ENCODE measurements at places on chromosomes 3 and 15. TPM values are rescaled to one million over a fixed set of nuclear protein-coding genes. Genes with fewer than 3 reads are reported as not detected.

DNA sequence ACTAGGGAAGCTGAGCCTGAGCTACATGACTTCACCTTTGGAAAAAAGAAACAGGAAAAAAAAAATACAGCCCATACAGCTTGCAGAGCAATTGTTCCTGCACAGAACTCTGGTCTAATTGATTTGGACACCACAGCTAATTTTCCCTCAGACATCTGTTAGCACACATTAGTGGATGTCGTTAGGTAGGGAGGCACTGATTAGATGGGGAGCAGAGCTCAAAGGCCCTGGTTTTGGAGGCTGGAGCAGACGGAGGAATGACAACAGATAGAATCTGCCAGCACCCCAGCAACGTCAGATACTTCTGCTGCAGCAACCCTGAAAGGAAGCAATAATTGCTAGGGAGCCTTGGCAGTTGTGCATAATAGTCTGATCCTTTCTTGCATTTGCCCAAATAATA, 398.9 kb downstream of the LSAMP start:
- DNase-seq, result no peak

GRCh38 chr3:173411375-173411973, 13.9 kb downstream of the NLGN1 start:
- no peak for DNase-seq

GRCh38 chr3:18892756-18893155, 255.6 kb upstream of the KCNH8 start:
- no peak for DNase-seq

GRCh38 chr3:153429821-153430220, 267.8 kb downstream of the RAP2B start:
- no peak for DNase-seq

DNA sequence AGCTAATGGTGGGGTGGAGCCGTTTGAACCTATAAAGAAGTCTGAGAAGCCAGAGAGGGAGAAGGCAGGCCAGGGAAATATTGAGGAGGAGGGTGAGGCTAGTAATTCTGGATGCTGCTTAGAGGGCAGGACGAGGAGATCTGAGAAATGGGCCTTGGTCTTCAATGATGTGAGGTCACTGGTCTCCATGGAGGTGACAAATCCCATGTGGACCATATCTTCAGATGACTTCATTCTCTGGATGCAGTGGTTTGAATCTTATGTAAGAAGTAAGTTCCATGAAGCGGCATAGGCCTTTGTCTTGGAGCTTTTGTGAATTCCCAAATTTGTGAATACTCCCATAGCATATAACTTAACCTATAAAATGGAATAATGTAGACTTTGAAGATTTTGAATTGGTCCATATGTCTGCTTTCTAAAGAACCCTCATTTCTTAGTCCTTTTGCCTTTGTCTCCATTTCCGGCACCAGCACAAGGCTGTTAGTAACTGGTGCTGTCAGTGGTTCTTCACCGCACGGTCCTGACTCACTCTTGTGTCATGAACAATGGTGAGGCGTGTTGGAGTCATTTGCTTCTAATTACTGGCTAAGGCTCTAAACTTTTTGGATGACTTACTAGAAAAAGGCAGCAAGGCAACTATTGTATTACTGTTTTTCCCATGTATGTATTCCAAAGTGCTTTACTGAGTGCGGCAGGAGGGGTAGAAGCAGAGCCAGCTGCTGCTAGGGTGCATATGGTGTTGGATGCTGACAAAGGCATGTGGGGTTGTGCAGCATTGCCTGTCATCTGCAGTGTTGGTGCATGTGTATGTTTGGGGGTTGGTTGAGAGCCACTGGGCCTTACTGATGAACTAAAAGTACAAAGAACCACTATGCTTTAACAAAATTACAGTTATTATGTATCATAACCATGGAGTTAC, 279.3 kb upstream of the C2CD4B start:
- DNase-seq, result peak; percentile 7

DNA sequence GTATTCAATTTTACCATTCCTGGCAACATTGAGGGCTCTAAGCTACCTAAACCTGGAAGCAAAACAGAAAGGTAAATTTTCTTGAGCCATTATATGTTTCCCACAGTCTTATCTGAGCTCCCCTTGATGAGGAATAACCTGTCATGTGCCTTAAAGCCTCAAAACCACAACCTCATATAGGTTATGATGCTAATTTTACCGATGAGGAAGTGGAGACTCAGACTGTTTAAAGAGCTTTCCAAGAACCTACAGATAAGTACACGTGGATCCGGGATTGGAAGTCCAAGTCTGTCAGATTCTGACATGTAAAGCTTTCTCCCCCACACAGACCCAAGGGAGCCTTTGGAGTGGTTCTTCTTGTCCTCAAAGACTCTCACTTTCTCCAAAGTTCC, 140.5 kb downstream of the SEMA6D start:
- no peak for DNase-seq

DNA sequence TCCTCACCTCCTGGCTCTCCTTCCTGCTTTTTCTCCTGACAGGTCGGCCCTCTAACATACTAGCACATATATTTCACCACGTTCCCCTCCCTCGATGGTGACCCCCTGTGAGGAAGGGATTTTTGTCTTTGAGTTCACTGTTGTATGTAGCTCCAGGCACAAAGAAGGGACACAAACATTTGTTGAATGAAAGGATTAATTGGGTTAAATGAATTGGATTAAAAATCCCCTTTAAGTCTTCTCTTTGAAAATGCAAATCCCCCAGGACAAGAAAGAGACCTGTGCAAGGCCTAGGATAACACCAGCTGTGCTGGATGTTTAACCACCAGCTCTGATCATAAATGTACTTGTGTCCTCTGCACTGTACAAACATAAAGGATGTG, 3.3 kb downstream of the CALML4 start:
- DNase-seq, result no peak

DNA sequence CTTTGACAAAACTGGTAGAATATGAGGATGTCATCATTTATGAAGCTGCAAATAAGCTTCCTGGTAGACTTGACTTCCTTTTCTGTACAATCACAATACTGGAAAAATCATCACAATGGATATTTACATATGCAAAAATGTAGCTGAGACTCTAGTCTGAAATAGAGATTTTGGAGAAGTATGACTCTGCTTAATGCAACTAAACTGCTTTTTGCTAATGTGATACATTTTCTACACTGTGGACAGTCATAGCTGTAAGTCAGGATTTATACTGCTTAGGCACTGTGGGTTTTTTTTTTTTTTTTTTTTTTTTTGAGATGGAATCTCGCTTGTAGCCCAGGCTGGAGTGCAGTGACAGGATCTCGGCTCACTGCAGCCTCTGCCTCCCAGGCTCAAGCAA, 34.5 kb upstream of the ST3GAL6 start:
- no peak for DNase-seq

DNA sequence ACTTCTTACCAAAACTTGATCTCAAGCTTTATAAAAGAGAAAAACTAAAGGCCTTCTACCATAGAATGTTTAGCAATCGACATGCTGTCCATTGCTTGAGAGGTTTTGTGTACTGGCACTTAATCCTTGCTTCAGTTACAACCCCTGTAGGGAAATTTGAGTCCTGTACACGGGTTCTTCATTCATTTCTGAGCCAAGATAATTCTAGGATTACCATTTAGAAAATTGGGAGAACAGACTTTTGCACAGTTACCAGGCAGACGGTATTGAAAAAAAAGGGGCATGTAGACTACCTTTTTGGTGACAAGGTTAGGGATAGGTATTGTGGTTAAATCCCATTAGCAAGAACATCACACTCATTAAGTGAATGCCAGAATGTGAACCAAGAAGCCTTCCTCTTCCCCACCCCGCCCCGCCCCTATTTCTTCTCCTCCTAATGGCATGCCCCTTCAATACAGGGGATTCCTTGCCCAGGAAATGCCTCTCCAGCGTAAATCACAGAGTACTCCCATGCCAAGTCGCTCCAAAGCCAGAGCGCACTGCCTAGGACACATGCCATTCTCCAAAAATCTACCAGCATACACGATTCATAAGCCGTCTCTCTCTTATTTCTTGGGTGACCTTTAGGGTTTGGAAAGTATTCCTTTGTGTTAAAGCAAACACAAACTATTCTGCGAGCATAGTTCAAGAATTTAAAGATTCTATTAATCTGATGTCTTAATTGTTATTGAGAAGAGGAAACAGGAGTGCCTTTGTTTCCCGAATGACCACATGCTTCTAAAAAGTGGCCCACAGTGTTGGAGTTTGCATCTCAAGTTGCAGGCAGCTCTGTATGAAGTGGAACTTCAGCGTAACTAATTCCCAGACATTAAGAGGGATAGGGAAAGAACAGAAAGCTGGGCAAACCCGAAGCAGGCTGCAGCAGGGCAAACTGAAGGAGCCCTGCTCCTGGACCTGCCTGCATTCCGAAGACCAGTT, 164.0 kb upstream of the NR2F2 start:
- DNase-seq, result no peak

DNA sequence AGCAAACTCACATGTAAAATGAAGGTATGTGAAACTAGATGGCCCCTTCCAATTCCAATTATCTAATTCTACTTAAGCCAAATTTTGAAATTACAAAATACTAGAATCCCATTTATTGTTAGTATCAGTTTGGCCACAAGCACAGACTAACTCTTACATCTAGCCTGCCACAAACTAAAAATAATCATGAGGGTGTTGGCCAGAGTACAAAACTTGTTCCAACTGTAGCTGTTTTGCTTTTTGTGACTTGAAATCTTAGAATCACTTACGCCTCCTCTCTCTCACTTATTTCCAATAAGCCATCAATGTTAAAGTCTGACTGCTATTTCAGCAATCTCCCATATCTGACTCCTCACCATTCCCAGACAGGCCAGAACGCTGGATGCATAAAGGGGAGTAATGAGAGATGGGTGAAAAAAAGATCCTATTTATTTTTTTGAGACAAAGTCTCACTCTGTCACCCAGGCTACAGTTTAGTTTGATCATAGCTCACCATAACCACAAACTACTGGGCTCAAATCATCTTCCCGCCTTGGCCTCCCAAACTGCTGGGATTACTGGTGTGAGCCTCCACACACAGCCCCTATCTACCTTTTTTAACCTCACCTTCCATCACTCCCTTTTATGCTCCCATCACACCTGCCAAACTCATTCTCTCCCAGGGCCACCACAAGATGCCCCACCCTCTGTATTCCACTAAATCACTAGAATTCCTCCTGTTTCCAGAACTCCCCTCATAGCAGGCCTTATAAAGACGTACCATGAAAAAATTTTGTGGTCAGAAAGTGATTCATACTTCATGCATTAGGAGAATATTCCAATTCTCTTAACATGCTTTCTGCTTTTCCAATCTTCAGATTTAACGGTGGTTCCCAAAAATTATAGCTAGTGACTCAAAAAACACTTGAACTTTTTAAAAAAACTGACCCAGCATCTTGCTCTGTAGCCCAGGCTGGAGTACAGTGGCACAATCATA, 36.5 kb downstream of the ATOSA start:
- no peak for DNase-seq

DNA sequence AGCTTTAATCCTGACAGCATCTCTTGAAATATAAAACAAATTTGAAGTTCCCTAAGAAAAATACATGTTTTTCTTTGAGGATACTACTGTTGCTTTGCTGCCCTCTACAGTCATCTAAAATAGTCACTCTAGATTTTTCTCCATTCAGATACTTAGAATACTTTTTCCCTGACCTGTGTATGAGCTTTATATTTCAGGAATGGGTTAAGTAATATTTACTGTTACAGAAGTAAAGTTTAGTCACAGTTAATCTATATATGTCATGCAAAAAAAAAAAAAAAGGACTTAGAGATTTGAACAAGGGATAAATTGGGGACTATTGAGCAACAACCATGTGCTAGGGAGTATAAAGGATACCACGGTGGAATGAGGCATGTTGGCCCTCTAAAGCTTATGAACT, 8.8 kb downstream of the NECTIN3 start:
- DNase-seq, result peak; percentile 23

GRCh38 chr3:18250991-18251390, 174.1 kb downstream of the SATB1 start:
- DNase-seq, result no peak

- DNase-seq, result no peak
Observed at GRCh38 chr3:196985298-196985697, 16.7 kb upstream of the PIGZ start.

DNA sequence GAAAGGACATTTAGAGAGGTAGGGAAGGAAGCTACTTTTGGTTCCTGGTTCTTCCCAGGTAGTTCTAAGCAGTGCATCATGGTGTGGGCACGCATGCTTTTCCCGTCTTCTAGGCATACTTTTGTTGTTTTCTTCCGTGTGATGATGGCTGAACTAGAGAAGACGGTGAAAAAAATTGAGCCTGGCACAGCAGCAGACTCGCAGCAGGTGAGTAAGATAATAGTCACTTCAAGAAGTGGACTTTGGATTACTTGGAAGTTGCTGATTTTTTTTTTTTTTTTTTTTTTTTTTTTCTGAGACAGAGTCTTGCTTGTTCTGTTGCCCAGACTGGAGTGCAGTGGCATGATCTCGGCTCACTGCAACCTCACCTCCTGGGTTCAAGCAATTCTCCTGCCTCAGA, 17.9 kb downstream of the FANCD2OS start:
- no peak for DNase-seq

GRCh38 chr15:75153087-75153486, 48.6 kb upstream of the C15orf39 start:
- no peak for DNase-seq

- DNase-seq, result no peak
Observed at GRCh38 chr15:42150219-42150970, 6.0 kb downstream of the PLA2G4F start.

- DNase-seq, result no peak
Observed at GRCh38 chr3:87468938-87469337, 192.6 kb upstream of the POU1F1 start.

DNA sequence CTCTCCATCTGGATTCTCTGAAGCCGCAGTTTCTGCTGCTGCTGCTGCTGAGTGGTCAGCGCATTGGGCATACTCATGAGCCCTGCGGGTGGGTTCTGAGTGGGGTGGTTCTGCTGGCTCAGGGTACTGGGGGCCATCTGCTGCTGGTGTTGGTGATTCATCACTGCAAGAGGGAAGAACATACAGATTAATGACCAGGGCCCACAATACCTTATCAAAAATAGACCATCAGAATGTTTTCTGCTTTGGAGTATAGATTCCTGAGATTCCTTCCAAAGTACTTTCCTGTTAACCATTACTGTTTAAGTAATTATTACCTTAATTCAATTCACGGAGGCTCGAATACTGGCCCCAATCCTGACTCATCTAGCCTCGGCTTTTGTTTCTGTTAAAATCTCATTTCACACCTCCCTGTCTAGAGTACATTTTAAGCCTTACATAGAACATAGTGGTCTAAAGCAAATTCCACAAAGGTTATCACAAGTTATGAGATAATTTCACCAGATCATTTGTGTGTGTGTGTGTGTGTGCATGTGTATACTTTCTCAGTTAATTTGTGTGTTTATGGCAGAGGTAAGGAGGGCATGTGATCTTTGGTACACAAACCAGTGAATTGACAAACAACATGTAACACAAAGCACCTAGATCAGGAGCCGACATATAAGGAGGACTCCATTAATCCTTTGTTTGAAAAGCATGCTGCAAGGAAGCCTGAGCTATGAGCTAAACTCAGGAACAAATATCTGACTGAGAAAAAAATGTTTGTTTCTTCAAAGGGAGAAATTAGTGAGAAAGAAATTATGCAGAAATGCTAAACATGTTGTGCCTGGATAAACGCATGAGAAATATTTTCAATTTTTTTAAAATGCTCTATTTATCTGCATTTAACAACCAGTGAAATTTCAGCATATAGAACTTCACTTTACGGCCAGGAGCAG, 68.1 kb downstream of the TM4SF4 start:
- DNase-seq, result peak; percentile 64

SKOR1 gene
- total RNA-seq, result 0.19 TPM

MRAS gene
- total RNA-seq, result 14.1 TPM

TMEM158 gene
- 16.5 TPM for total RNA-seq
